Effector CD8-positive, alpha-beta T cell (primary cell): ENCODE measurements at places on chromosomes 7 and 10.

DNA sequence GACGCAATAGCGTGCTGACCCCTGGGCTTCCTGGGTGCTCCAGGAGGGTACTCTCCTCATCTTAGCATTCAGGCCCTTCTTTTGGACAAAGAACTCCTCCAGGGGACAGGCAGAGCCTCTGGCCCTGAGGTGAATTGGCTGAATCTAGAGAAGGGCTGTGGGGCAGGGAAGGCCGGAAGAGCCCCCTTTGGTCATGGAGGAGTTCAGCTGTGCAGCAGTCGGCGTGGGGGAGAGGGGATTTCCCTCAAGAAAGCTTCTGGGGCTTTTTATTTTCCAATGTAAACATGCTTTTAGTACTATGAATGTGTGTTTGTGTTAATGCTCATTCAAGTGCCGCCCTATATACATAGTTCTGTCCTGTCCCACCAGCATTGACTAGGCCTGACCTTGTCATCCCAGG lies 38.8 kb downstream of the FIGNL1 start:
- DNase-seq: no peak

- DNase-seq: no peak
These were observed 59.6 kb upstream of the TRIL start for GRCh38 chr7:29017713-29018112.

- no peak for DNase-seq
These were observed 134.8 kb downstream of the CFAP58 start for GRCh38 chr10:104488439-104488832.

- no peak for DNase-seq
These were observed 311.7 kb upstream of the NEBL start for GRCh38 chr10:21208666-21209316.

DNA sequence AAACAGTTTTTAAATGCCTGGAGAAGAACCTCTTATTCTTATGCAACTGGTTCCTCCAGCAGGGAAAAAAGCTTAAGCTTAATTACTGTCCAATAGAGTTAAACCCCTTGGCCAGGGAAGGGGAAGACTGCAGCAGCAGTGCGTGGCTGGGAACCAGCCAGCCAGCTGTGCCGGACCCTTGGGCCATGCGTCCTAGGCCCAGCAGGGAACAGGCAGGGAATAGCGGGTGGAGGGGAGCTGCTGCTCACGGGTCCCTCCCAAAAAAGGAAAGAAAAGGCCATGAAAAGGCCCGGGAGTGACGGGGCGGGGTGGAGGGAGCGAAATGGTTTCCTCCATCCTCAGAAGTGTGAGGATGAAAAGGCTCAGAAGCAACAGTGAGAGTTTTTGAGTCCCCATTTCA lies 35.2 kb upstream of the HECW1 start:
- no peak for DNase-seq

GRCh38 chr7:107045980-107046379 lies 1.5 kb downstream of the PRKAR2B start:
- DNase-seq: no peak

DNA sequence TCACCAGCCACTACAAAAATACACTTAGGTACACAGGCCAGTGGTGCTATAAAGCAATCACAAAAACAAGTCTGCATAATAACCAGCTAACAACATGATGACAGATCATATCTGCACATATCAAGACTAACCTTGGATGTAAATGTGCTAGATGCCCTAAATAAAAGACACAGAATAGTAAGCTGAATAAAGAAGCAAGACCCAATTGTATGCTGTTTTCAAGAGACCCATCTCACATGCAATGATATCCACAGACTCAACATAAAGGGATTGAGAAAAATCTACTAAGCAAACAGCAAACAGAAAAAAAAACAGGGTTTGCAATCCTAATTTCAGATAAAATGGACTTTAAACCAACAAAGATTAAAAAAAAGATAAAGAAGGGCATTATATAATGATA lies 505.4 kb upstream of the FZD8 start:
- no peak for DNase-seq

DNA sequence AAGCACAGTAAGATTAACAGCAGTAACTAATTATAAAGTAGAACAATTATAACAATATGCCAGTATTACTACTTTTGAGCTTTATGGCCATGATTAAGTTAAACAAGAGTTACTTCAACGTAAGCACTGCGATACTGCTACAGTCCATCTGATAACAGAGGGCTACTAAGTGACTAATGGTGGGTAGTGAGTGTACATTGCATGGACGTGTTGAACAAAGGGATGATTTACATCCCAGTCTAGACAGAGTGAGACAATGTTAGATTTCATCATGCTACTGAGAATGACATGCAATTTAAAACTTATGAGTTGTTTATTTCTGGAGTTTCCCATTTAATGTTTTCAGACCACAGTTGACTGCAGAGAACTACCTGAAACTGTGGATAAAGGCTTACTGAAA lies 45.6 kb downstream of the TPST1 start:
- no peak for DNase-seq

DNA sequence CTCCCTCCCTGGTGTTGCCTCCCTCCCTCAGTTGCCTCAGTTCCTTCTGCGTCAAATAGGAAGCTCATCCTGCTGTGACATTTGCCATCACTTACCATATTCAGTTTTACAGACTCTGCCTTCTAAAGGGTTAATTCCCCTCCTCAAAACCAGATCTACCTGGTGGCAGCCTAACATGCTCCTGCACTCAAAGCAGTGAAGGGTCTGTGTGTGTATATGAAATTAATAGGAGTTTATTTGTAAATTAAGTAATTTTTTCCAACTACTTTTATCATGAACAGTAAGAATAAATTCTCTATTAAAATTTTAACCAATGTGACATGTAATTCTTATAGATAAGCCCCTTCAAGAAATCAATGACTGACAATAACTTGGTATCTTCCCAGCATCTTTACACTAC lies 158.6 kb upstream of the INSYN2A start:
- no peak for DNase-seq

DNA sequence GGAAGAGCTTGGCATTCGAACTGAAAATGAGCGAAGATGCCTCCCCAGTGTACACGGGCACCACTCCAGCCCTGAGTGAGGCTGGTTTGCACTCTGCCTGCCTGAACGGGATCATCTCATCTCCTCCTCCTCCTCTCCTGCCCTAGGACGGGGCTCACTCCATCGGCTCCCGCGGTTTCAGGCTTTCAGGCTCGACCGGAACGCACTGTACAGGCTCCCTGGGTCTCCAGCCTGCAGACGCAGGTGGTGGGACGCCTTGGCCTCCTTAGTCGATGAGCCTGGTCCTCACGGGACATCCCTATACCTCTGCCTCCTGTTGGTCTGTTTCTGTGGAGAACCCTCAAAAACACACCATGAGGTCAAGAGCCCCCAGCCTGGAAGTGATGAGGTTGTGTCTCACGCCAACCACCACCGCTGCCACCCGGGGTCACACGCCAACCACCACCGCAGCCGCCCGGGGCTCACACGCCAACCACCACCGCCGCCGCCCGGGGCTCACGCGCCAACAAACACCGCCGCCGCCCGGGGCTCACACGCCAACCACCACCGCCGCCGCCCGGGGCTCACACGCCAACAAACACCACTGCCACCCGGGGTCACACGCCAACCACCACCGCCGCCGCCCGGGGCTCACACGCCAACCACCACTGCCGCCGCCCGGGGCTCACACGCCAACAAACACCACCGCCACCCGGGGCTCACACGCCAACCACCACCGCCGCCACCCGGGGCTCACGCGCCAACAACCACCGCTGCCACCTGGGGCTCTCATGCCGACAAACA lies 56.3 kb downstream of the FOXL3 start:
- DNase-seq: no peak

DNA sequence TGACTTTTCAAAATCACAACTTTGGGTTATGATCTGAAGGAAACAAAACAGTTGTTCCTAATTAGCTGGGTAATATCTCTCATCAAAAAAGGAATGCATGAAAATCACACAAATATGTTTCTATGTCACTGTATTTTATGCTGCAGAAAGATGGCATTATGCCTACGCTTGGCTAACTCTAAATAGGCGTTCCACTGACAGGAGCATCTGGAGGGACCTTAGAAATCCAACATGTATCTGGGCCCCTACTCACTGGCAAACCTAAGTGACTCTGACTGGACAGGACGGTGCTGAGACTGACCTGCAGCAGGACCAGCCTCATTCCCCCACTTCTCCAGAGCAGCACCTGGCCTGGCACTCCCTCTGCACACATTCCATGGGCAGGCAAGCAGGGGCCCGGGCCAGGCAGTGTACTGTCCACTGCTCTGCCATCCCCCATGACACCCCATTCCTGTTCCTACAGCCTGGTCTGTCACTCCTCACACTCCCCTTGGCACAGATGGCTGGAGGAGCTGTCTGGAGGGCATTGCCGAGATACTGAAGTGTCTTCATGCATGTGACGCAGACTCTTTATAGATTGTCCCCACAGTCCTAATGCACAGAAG lies 2.6 kb upstream of the MYL7 start:
- no peak for DNase-seq

- peak; percentile 10 for DNase-seq
These were observed 67.8 kb upstream of the ATP6V0A4 start for GRCh38 chr7:138865843-138866242.

DNA sequence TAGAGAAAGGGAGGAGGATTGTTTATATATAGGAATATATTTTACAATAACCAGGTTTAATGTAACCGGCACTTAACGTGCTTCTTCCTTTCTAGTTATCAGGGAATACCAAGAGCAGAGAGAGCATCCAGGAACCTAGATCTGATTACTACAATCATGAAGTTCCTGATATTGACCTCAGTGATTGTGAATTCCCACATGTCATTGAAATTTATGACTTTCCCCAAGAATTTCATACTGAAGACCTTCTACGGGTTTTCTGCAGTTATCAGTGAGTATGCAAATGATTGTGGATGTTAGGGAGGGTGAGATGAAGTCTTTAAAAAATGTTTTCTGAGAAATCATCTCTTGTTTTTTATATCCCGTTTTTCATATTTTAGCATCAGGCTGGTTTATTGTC lies 36.6 kb downstream of the LOXL4 start:
- no peak for DNase-seq

- no peak for DNase-seq
These were observed 222.7 kb downstream of the PRPF18 start for GRCh38 chr10:13809427-13809826.

- DNase-seq: no peak
These were observed 120.3 kb downstream of the ABLIM1 start for GRCh38 chr10:114537736-114538135.

DNA sequence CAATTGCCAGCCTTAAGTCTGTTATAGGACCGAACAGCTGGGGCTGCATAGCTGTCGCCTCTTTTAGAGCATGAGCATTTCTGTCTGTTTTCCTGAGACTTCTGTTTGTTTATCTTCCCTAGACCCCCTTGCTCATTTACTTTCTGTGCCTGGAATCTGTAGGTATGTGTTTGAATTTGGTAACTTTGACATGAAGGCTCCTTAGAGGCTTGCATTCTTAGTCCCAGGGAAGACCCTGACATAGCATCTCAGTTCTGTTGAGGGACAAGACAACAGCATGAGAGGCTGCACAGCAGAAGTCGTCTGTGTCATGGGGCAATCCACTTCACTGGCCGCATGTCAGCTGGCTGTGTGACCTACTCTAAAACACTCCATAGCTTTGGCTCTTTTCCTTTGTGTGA lies 58.7 kb downstream of the KLHDC10 start:
- DNase-seq: no peak

- DNase-seq: no peak
These were observed 56.4 kb downstream of the PRR15 start for GRCh38 chr7:29619848-29620555.

GRCh38 chr7:80147543-80148391 lies 13.1 kb downstream of the GNAI1 start:
- no peak for DNase-seq

GRCh38 chr10:61961278-61961677 lies 59.8 kb downstream of the ARID5B start:
- no peak for DNase-seq

- DNase-seq: no peak
These were observed 499.7 kb upstream of the MKI67 start for GRCh38 chr10:128625926-128626325.

- DNase-seq: no peak
These were observed 653.1 kb upstream of the C7orf33 start for GRCh38 chr7:147937428-147937827.

- DNase-seq: no peak
These were observed 902 bp upstream of the FZD9 start for GRCh38 chr7:73432676-73433075.

DNA sequence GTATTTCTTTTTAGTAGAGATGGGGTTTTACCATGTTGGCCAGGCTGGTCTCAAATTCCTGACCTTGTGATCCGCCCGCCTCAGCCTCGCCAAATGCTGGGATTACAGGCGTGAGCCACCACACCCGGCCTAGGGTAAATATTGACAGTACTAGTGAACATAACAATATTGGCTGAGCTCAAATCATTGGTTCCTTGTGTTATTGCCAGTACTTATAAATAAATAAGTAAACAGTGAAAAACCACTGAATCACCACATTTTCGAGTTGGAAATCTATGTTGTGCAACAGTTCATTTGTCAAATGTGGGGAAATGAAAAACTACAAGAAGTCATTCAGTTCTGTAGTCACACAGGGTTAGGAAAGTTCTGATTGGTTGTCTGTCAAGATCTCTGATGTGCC lies 15.8 kb downstream of the RPP30 start:
- no peak for DNase-seq

GRCh38 chr7:48074204-48074654 lies 14.8 kb upstream of the UPP1 start:
- DNase-seq: no peak

GRCh38 chr7:108839076-108839475 lies 269.4 kb downstream of the DNAJB9 start:
- no peak for DNase-seq

DNA sequence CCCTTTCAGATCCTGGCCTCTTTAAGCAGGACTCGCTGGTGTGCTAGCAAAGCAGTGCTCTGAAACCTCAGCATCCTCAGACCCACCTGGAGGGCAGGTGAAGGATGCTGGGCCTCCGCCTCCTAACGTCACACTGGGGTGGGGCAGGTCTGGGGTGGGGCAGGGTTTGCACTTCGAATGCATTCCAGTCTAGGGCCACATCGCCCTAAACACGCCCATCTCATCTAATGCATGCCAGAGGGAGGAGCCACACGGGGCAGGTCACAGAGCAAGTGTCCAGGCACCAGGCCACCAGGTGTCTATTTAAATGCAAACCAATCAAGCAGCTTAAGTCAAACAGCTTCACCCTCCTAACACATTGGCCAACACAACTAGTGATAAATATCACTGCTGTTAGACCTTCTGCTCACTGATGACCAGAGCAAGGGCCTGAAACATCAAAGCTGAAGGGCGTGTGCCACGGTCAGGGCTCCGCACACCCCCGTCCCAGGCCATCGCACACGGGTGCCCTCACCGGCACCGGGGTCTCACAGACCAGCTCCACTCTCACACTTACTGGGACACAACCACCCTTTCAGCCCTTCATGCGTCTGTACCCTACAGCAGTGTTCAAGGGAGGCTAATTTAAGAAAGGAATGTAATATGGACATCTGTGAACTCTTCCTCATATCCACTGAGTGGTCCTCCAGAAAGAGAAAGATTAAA lies 47.1 kb downstream of the DIP2C start:
- DNase-seq: no peak

GRCh38 chr10:85067955-85068354 lies 739.6 kb downstream of the CCSER2 start:
- no peak for DNase-seq

- no peak for DNase-seq
These were observed 115.9 kb upstream of the ADAM12 start for GRCh38 chr10:126504063-126504760.
